T-helper 17 cell (primary cell): ENCODE measurements at places on chromosomes 3 and 15. TPM values are rescaled to one million over a fixed set of nuclear protein-coding genes. Genes with fewer than 3 reads are reported as not detected.

Gene KBTBD13
- not detected for total RNA-seq

Gene SLC28A1
- total RNA-seq = not detected

Gene BTD
- 17.3 TPM for total RNA-seq

Gene BMF
- total RNA-seq = 8.0 TPM

Gene RASGRP1
- total RNA-seq = 121 TPM

Gene TMC3
- total RNA-seq = not detected

Gene OR4M2
- total RNA-seq = not detected

Gene THAP10
- total RNA-seq = 1.1 TPM

Gene ITGA11
- not detected for total RNA-seq

Gene CXCR6
- total RNA-seq = 2.0 TPM

Gene MTMR10
- 33.3 TPM for total RNA-seq

Gene FAM107A
- total RNA-seq = not detected

Gene GOLGA8J
- 0.50 TPM for total RNA-seq

Gene PYGO1
- not detected for total RNA-seq

Gene CPNE9
- not detected for total RNA-seq

Gene GOLGA6B
- 0.18 TPM for total RNA-seq

Gene SPATA12
- total RNA-seq = not detected

Gene P4HTM
- 43.2 TPM for total RNA-seq

Gene SPSB4
- total RNA-seq = not detected

Gene SH2D7
- total RNA-seq = not detected

Gene LINGO1
- total RNA-seq = not detected

Gene TEX55
- total RNA-seq = not detected

Gene COLQ
- total RNA-seq = 10.8 TPM

Gene SLC24A5
- not detected for total RNA-seq
